ENCODE measurements at places on chromosomes 7 and 10.

GRCh38 chr10:119801998-119802538 lies 70.6 kb downstream of the MCMBP start:
- DNase-seq = no peak

DNA sequence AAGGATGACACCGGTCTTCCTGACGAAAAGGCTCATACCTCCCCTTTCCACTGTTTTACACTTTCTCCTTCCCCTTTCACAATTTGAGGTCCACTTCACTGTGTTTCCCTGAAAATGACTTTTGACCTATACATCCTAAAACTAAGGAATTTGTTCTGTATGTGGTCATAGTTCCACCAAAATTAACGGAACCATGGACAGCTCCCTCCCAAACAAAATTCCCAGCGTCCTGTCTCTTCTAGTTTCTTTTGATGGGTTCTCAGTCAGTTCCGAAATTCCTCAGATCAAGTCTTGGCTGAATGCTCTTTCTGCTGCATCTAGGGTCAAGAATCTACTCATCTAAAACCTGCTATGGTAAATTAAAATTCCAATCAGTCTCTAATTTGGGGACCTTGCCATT lies 1191.9 kb downstream of the CNTNAP2 start:
- DNase-seq = no peak

DNA sequence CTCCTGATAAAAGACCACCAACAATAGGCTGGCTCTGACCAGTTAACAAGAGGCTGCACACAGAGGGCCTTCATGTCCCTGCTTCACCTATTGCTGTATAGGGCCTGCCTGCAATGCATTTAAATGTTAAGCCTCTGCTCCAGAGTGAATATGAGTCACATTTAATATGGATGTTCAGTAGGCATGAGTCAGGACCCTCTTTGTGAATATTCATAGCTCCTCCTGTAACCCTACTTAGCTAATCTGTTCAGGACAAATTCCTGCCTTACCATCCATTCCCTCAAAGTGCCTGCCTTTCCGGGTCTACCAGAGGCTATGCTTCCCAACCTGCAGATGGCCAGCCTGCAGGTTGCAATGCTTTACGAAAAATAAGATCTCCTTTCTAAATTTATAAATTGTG lies 32.5 kb downstream of the ARHGAP22 start:
- DNase-seq = no peak

- DNase-seq = no peak
Measured at GRCh38 chr7:27367179-27367932, 124.8 kb downstream of the EVX1 start.

- peak; percentile 3 for DNase-seq
Measured at GRCh38 chr7:27152816-27153442, 546 bp upstream of the HOXA3 start.

DNA sequence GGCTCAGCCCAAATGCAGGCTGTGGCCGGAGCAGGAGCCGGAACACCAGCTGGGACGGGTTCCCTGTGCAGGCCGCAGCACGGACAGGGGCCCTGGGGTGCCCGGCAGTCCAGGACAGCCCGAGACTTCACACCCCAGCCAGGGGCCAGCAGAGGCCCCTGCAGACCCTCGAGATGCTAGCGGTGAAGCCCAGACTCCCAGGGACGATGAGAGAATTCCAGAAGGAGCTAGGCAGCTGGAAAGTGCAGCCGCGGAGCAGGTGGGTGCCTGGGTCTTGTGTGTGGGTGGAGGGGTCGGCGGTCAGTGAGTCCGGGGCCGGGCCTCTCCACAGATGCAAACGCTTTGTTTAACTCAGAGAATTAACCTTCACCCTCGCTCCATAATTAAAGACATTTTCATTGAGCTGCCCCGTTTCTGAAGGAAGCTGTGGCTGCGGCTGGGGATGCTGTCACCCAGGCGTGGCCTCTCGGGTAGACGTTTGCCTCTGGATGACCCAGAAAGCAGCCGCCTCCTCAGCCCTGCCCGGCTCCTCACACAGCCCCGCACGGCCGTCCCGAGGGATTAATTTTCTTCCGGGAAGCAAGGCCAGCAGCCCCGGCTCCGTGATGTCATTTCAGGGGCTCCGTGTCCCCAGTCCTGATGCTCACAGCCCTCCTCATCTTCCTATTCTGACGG lies 26.5 kb downstream of the KNDC1 start:
- DNase-seq = no peak

- DNase-seq = no peak
Measured at GRCh38 chr10:125112697-125113494, 47.5 kb downstream of the CTBP2 start.

DNA sequence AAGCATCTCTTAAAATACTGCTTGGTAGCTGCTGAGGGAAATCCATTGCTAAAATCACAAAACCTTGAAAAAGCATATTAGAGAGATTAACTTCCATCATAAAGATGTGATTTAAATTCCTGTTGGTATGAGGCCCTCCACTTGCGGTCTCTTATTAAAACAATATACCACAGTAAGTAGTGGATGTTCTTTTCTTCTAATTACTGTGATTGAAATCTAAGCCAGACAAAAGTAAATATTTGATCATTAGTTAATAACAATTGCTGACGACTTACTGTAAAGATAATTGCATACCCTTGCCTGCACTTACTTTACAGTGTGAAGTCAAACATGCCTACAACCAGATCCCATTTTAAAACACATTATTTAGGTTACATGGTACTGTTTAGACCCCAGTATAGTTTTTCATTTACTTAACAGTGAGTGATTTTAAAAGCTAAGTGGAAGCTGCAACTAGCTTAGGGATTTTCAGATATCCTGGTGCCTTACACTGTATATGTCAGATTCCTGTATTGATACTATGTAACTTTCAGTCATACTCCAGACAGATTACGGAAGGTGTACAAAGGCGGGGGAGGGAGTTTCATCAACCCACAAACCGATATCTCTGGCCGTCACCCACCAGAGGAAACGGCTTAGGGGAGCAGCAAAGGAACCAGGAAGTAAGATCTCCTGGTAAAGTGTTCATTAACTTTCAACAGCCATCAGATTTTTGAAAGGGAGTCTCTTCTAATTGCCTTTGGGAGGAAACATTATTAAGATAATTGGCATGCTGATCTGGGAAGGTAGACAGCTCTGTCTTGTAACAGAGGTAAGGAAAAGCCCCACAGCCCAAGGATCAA lies 986 bp downstream of the NRP1 start:
- DNase-seq = peak; percentile 18

DNA sequence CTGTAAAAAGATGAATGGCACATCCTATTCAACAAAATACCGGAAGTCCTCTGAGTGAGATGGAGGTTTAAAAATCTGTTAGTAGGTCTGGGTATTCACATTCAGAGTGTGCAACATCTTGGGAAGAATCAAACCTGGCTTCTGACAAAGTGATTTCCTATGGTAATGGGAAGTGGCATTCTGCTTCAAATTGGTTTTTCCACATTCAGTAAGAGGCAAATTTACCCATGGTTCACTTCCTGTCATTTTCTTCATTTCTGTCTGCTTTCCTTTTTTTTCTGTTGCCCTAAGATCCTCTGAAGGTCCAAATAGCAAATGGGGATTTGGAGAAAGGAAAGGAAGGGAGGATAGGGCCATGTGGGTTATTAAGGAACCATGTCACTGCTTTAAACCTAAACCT lies 218.3 kb downstream of the DOCK4 start:
- no peak for DNase-seq

DNA sequence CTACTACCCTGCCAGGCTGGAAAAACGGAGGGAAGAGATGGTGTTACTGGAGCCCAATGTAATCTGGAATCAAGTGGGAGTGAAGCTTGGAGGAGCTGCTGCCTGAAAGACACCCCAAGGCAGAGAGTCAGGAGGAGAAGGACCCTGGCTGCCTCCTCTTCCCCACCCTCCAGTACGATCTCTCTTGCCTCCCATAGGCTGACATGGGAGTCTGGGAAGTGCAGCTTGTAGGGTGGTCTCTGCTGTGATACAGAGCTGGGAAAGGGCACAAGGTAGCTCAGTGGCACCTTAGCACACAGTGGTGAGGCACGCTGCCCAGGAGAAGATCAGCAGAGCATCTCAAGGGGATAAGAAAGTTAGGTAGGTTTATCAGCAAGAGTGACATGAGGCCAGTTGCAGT lies 35.9 kb downstream of the EMX2 start:
- DNase-seq = no peak

- no peak for DNase-seq
Measured at GRCh38 chr7:157158400-157158799, 19.7 kb downstream of the UBE3C start.

- no peak for DNase-seq
Measured at GRCh38 chr7:83870515-83870914, 221.6 kb upstream of the SEMA3E start.

- no peak for DNase-seq
Measured at GRCh38 chr7:148939128-148939755, 55.2 kb upstream of the EZH2 start.

DNA sequence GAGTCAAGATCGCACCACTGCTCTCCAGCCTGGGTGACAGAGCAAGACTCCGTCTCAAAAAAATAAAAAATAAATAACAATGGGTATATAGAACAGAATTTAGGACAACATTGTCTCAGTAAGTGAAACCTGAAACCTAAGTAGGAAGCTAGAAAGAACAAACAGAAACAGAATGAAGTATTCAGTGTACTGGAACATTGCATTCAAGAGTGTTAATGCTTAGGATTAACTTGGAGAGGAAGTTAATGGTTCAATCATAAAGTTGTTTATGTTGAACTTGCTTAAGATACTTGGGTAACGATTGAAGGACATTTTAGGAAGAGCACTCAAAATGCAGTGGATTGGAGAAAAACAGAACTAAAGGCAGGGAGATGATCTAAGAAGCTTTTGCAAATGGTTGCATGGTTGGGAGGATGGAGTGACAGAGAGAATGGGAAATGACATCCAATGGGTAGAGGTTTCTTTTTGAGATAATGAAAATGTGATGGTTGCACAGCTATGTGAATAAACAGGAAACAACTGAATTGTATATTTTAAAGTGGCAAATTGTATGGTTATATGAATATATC lies 233.7 kb downstream of the ADK start:
- no peak for DNase-seq

Measured in BE2C (cell line).